ENCODE measurements at places on chromosomes 2 and 18.

- DNase-seq, result no peak
These were observed 183.2 kb upstream of the KYNU start for GRCh38 chr2:142694282-142694681.

GRCh38 chr2:11962707-11963328 is 216.4 kb downstream of the LPIN1 start:
- no peak for DNase-seq

- no peak for DNase-seq
These were observed 24.7 kb downstream of the SNRPD1 start for GRCh38 chr18:21636769-21637168.

GRCh38 chr2:80288576-80288975 is 16.0 kb downstream of the LRRTM1 start:
- DNase-seq, result no peak

DNA sequence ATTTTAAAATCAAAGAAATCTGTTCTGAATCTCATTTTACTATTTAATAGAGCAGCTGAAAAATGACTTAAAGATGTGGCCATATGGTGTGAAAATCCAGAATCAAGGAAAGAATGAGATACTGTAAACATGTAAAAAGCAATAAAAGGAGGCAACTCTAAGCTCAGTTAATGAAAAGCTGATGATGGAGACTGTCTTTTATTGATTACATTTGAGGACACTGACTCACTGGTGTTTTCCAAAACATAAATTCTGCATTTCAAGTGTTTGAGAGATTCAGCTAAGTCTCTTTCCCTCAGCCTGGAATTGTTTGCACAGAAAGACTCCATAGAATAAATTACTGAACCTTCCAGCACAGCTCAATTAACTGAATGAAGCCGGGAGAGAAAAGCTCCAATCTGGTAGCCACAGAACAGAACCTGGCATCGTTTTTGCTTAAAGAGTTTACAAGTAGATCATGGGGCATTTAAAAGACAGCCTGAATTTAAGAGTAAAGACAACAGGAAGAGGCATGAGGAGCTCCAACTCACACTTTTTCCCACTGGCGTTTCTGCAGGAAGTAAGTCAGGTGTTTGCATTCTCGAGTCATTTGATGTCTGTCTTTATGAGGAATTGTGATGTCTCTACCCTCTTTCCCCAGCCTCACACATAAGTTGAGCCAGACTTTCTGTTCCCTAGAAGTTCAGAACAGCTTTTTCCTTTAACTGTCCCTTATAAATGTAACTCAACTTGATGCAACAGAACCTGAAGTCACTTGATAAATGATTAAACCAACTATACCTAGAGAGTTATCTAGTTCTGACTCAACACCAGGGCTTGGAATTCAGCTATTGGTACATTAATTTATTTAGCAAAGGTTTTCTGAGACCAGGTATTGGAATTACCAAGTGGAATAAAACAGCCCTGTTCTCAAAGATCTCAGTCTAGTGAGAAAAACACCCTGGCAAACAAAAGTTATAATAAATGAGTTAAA is 53.3 kb downstream of the FTCDNL1 start:
- DNase-seq, result no peak

All from activated naive CD8-positive, alpha-beta T cell treated with anti-CD3 and anti-CD28 coated beads for 36 hours (primary cell).